ENCODE measurements at places on chromosomes 11 and 22. TPM values are rescaled to one million over a fixed set of nuclear protein-coding genes. Genes with fewer than 3 reads are reported as not detected.

Gene KRTAP5-7
- total RNA-seq: not detected

Gene SCN4B
- not detected for total RNA-seq

- DNase-seq: no peak
Observed at GRCh38 chr11:9016916-9017642, 13.3 kb upstream of the NRIP3 start.

DNA sequence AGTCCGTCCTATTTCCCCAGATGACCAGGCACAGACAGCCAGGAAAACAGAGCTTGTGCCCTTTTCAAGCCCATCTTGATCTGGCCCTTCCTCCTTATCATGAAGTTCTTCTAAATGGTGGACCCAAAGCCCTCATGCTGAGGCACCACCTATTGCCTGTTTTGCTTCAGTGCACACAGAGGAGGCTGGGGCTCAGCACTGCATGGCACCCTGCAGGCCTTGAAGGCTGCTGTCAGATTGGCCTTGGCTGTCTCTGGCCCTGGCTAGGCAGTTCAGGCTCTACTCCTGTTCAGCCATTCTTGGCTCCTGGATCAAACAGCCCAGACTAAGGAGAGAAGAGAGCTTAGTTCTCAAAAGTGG lies 49.2 kb downstream of the OTOG start:
- DNase-seq: no peak

GRCh38 chr11:16194566-16194965 lies 161.8 kb downstream of the SOX6 start:
- DNase-seq: no peak

GRCh38 chr22:29331213-29331612 lies 15.7 kb upstream of the RASL10A start:
- no peak for DNase-seq

- DNase-seq: no peak
Observed at GRCh38 chr22:24190596-24191208, 9.4 kb downstream of the SUSD2 start.

Data from stomach (tissue), 19 donors.